Type B pancreatic cell (in vitro differentiated cells): ENCODE measurements at places on chromosomes 2 and 18.

DNA sequence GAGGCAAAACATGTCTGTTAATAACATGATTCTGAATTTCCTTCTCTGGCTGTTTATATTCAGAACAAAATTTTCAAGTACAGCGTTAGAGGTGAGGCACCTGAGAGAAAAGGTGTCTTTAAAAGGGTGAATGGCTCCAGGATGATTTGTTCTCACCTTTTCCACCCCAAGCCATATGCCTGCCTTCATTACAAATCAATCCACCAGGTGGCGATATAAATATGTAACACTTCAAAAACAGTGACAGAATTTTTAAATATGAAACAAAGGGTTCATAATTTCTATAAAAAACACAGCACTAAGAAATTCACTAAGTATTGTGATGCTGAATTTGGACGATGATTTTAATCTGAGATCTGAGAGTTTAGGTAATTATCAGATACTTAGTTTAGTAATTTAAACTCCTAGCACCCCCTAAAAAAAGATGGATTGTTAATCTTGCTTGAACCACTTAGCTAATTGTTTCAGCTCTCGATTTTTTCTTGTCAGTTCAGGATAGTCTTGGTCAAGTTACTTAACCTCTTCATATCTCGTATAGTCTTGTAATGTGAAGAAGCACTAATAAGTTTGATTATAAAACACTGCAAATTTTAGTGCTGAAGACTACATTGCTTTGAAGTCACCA lies 528.8 kb downstream of the CPS1 start:
- no peak for DNase-seq

DNA sequence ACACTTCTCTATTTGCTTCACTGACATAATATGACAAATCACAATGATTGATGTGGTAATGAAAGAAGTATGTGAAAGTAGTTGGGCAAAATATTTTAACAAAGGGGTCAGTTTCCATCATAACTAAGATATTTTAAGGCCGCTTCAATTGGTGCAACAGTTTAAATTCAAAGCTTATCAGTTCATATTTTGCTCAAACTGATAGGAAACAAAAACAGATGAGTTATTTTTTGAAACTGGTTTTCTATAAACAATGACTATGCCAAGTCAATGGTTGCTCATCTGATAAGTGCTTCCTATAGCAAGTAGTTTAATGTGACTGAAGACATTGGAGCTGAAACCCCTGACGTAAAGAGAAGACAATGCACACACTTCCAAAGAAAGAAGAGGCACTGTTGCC lies 1290.7 kb downstream of the SUCLG1 start:
- no peak for DNase-seq

DNA sequence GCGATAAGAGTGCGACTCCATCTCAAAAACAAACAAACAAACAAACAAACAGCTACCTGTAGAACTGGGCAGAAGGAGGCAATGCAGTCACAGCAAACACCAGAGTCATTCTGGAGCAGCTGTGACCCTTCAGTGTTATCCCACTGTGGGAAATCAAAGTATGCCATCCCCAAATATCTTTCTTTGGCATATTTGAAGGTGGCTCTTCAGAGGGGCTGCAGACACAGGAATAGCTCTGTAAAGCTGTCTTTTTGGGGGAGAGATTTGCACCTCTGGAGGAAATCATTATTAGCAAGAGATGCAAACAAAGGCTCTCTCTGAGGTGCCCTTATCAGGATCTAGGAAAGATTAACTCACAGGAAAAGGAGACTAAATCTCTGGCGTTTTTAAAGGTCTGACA lies 98.5 kb upstream of the XPO1 start:
- no peak for DNase-seq

DNA sequence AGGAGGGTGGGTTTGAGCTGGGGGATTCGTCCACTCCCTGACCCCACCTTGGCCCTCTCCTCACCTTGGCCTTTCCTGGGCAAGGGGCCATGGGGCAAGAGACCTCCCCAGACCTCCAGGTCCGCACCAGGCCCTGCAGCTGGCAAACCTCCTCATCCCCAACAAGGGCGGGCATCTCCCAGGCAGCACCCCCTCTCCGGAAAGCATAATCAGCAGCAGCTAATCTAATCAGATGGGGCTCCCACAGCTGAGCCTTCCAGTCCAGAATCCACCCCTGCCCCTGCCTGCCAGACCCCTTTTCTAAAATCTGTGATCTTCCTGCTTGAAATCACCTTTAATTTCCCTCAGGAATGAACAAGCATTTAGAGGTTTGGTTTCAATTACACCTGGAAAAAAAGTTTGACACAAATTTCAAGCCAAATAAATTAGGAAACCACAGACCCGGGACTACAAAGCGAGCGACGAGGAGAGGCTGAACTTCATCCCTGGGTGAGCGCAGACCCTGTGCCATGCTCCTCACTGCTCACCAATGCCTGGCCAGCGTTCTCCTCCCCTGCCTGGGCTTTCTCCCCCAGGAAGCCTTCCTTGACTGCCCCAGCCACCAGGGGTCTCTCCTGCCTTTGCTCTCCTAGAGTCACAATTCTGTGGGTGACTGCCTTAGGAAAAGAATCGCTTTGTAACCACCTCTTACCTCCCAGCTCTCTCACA lies 143.0 kb upstream of the MYCN start:
- DNase-seq, result no peak

- DNase-seq, result no peak
Observed at GRCh38 chr2:12347066-12347493, 369.7 kb upstream of the TRIB2 start.

GRCh38 chr2:55314985-55315384 lies 46.0 kb upstream of the MTIF2 start:
- no peak for DNase-seq

DNA sequence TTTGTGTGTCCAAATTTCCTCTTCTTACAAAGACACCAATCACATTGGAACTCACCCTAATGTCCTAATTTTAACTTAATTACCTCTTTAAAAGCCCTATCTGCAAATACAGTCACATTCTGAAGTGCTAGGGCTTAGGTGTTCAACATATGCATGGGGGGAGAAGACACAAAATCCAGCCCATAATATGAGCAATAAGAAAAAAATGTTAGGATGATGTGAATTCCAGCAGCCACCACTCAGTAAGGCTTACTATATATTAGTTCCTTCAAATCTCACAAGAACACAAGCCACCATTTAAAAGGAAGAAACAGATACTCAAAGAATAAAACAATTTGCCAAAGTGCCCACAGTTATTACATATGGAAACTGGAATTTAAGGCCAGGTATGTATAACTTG lies 285.7 kb downstream of the EPHA4 start:
- no peak for DNase-seq
